ENCODE measurements at places on chromosomes 16 and 17. TPM values are rescaled to one million over a fixed set of nuclear protein-coding genes. Genes with fewer than 3 reads are reported as not detected.

The RUNDC3A gene
- total RNA-seq, result 1.3 TPM

The KRT36 gene
- total RNA-seq, result not detected

The VWA3A gene
- 0.31 TPM for total RNA-seq

The GUCY2D gene
- total RNA-seq, result 0.81 TPM

The PDIA2 gene
- not detected for total RNA-seq

The KRT9 gene
- not detected for total RNA-seq

The C17orf67 gene
- 3.2 TPM for total RNA-seq

The ZSCAN10 gene
- total RNA-seq, result not detected

The STH gene
- total RNA-seq, result not detected

The YBX2 gene
- total RNA-seq, result not detected

DNA sequence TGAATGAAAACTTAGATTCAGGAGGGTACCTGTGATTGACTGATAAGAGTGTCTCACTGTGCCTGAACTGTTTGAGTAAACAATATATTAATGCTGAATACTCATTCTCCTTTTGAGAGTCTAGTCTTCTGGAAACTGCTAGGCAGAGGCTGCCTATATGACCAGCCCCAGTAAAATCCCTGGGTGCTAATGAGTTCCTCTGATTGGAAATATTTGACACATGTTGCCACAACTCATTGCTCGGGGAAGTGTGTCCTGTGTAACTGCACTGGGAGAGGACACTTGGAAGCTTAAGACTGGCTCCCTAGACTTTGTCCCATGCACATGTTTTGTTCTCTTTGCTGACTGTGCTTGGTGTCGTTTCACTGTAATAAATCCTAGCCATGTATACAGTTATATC, 108.7 kb upstream of the NACA2 start:
- no peak for DNase-seq

DNA sequence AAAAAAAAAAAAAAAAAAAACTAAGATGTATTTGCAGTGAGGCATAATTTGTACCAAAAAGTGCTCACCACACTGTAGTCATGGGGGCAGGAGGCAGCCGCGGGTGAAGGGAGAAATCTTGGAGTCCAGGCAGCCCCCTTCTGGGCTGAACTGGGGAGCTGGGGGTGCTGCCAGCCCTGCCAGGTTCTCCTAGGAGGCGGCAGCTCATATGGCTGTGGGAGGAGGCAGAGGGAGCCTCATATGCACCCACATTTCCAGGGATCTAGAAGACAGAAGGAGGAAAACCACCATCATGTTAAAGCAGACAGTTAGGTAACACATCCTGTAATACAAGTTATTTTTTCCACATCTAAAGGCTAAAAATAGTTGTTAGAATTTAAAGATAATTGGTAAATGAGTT, 16.3 kb downstream of the MAPT start:
- DNase-seq, result no peak

GRCh38 chr17:62963296-62963695, 2.7 kb upstream of the TANC2 start:
- DNase-seq, result no peak

- peak; percentile 76 for DNase-seq
These were observed 887 bp downstream of the ZBTB4 start for GRCh38 chr17:7478276-7479212.

GRCh38 chr17:52947418-52947817, 788.9 kb upstream of the CA10 start:
- no peak for DNase-seq

GRCh38 chr16:57128771-57129389, 36.5 kb downstream of the CPNE2 start:
- DNase-seq, result no peak

- DNase-seq, result no peak
These were observed 25.6 kb upstream of the RMI2 start for GRCh38 chr16:11319529-11320146.

DNA sequence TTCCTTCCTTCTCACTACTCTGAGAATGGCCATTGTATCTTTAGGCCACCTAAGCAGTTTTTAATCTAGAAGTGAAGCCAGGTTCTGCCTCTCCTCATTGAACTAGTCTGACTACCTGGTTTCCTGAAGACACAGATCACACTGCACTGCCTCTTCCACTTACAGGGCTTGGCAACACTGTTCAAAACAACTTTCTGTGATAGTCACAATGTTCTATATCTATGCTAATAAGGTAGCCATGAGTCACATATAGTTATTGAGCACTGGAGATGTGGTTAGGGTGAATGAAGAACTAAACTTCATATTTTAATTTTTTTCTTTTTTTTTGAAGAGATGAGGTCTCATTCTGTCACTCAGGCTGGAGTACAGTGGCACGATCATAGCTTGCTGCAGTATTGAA, 26.9 kb downstream of the RND2 start:
- DNase-seq, result no peak

- DNase-seq, result no peak
These were observed 9.8 kb upstream of the MYO18A start for GRCh38 chr17:29190039-29190438.

DNA sequence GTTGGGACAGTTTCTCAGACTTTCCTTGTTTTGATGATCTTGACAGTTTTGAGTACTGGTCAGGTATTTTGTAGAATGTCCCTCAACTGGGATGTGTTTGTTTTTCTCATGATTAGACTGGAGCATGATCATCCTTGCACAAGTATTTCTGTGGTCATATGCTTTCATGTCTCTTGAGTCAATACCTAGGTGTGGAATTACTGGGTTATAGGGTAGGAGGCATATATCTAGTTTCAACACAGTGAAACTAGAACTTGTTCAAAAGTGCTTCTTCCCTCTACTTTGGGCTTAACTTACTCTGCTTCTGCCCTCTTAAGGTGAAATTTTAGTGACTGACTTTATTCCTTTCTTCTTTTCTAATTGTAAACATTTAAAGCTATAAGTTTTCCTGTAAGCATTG, 30.1 kb downstream of the IKZF3 start:
- no peak for DNase-seq

DNA sequence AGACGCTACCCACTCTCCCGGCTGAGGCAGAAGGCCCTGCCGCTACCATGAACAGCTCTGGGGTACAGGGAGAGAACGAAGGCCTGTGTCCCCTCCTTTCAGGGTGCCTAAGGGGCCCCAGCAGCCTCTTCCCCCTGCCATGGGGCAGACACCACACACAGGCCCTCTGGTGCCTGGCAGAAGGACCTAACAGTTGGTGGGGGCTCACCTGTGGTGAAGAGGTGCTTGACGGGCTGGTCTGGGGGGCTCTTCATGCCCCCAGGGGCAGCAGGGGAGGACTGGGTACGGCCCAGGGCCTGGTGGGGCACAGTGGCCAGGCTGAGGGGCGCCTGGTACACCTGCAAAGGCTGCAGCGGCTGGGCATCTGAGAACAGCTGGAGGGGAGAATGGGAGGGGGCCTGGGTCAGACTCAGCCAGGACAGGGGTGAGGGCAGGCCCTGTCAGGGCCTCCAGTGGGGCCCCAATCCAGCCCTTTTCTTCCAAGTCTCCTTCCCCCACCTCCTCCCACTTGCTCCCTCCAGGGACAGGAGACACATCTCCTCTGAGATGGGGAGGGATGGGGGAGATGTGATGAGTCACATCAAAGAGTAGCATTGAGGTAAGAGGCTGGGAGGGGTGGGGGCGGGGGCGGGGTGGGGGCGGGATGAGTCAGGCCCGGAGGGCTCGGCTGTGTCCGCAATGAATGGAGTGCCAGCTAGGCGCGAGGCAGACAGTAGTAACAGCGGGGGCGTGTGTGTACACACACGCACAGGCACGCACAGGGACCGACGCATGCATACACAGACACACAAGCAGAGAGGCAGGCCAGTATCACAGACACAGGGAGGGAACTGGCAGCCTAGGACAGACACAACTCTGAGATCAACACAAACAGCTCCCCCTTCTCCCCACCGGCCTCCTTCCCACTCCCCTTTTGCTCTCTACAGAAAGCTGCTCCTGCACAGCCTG, 16.1 kb downstream of the G6PC3 start:
- no peak for DNase-seq

- DNase-seq, result no peak
These were observed 725.7 kb upstream of the GOT2 start for GRCh38 chr16:59459806-59460205.

DNA sequence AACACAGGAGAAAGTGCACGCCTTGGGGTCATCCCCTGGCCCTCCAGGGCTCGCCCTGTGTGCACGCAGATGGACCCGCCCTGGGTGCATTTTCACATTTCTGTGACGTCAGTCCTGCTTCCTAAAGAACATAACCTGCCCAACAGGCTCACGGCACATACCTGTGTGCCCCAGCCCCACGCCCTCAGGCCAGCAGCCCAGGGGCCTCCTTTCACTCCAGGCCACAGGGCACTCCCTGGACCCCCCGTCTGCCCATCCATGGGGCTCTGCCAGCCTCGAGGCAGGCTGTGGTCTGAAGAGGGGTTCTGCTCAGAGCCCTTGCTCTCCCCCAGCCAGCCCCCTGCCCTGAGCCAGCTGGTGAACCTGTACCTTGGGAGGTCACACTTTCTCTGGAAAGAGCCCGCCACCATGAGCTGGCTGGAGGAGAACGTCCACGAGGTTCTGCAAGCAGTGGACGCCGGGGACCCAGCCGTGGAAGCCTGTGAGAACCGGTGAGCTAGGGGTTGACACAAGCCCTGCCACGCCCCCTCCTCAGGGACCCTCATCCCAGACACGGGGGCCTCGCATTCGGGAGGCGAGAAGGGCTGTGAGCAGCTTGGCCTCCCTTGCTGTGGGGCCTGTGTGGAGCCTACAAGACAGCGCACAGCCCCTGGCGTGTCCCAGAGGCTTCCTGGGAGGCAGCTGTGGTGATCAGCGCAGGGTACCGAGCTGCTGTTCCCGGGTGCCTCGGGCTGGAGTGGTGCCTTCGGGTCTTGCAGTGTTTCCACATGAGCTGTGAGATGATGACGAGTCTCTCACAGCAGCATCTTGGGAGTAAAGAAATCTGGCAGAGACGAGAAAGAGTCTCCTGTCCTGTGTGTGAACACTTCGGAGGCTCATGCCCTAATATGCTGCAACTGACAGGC, 13.8 kb upstream of the MC1R start:
- DNase-seq, result no peak

DNA sequence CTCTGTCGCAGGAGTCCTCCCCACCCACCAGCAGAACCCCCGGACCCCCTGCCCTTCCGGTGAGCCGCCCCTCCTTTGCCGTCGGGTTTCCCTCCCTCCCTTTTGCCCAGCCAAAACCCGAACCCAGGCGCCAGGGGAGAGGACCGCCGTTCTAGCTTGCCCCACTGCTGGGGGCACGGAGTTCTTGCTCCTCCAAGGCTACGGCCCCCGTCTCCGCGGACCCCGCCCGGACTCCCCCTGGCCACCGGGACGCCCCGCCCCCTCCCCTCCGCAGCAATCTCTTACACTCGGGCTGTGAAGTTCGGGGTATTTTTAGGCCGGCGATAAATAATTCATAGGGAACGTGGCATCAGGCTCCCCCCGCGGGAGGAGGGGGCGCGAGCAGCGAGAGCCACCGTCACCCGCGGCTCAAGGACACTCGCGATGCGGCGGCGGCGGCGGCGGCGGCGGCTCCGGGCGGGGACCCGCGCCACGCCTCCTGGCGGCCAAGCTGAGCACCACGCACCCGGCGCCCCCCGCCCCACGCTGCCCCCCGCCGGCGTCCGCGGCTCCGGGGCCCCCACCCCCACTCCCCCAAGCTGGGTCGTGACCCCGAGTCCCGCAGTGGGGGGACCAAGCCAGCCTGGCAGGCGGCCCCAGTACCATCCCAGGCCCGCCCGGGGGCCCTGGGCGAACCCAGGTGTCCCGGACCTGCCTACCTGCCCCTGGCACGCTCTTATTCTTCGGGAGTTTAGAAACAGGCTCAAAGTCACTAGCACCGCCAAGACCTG, at the start of gene GRIN2C:
GRIN2C (minus strand) TSS at position 427 of the 770 bp plus-strand sequence. CDS start 4,793 bp downstream, outside the sequence.
- DNase-seq, result no peak

DNA sequence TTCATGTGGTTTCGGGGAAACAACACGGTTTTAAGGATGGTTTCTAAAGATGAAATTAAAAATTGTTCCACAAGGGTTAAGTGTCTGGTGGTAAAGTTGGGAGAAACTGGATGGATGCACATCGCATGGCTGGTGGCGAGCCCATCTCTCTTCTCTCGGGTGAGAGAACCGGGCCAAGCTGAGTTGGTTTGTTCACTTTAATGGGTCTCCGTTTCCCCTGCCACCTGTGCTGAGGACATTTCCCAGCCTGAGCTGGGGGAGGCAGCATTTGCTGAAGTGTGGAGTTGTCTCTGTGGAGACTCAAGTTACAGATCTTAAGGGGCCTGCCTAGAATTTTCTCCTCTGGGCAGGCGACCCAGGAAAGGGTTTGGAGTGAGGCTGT, 7.9 kb downstream of the FUS start:
- DNase-seq, result no peak

DNA sequence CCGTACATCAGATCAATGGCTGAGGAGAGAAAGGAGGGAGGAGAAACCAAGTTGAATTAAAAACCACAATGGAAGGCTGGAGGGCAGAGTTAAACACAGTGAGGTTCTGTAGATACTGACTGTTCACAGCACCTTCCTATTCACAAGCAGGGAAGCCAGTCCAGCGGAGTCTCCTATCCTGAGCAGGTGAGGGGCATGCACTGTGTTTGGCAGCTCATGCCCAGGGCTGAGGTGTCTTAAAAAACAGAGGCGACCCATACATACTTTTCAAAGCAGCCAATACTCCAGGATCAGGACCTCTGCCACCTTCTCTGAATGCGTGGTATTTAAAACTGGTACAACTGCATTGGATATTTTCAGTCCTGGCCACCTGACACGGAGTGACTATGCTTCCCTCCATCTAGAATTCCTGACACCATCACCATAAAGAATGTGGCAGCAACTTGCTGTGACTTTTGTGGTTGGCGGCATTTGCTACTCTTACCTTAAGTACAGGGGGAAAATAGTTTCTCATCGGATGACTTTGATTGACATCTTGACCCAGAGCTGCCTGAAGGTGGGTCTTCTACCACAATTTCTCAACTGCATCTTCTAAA, 21.5 kb downstream of the USP22 start:
- no peak for DNase-seq

DNA sequence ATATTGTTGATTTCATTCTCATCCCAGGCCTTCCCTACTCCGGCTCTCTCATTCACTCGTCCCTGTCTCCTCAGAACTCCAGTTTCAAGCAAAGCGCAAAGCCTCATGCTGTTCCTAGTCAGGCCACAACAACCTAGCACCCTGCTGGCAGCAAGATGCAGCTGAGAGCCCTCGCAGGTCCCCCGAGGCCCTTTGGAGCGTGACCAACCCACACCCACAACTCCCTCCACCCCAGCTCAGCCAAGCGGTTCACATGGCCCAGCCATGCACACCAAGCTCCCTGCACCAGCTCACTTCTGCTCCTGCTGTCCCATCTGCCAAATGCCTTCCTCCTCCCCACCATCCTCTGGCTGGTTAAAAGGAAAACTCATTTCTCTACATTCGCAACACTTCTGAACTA, 195.8 kb downstream of the IRX5 start:
- DNase-seq, result no peak

DNA sequence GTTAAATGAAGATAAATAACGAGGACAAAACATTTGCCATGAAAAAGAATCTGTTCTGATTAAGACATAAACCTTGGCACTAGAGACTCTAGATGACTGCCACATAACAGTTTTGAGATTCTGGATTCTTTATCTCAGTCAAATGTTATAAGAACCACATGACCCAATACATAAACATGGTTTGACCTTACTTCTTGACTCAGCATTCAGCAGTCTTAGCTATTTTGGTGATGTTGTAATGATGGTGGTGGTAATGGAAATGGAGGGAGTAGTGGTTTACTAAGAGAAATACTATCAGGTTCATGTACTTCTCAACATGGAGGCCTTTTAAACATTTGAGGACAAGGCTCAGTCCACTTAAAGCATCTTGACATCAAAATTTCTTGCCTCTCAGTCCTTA, 925.4 kb downstream of the CDH11 start:
- no peak for DNase-seq

- DNase-seq, result no peak
These were observed 4.5 kb upstream of the HS3ST3B1 start for GRCh38 chr17:14296166-14296910.
